ENCODE measurements at places on chromosomes 3 and 15.

DNA sequence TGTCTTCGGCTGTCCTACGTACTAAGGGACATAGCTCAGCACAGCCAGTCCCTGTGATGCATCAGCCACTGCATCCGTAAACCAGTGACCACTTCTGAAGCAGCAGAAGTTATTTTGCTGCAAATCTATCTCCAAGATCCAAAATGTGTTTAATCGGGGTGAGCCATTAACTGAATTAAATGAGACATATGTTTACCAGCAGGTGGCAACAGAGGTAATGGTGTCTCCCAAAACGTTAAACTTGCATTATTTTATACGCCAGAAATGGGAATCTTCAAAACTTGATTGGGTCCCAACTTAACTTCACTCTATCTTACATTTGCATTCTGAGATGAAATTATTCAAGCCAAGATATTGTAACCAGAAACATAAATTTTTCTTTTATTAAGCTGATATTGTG, 75.3 kb upstream of the BOC start:
- no peak for DNase-seq

- no peak for DNase-seq
These were observed 42.2 kb downstream of the ZBTB11 start for GRCh38 chr3:101634591-101635196.

DNA sequence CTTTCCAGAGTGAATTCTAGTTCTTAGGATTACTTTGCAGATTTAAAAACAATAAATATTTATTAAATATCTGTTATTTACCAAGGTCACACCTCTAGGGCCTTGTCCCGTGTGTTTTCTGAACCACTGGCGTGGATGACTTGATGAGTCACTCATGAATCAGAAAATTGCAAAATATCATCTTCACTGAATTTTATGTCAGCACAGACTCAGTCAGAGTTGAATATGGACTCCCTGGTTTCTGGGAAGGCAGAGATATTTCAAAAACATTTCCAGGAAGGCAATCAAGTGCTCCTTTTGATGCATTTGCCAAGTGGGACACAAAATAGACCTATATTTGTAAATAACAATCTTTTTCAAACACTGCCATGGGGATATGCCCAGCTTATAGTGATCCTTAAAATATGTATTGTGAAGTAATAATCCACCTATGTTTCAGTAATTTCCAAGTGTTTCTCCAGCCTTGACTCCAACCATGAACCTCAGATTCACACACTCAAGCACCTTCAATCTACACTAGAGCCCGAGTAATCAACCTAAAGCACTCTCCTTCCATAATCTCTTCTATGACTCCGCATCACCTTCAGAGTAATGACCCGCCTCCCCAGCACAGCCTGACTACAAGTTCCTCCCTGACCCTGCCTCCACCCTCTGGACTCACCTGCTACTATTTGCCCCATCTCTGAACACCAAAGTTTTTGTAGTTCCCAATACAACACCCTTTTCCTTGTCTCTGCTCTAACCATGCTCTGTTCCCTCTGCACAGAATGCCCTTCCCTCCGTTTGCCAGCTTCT, 24.3 kb downstream of the DPH3 start:
- DNase-seq = no peak

DNA sequence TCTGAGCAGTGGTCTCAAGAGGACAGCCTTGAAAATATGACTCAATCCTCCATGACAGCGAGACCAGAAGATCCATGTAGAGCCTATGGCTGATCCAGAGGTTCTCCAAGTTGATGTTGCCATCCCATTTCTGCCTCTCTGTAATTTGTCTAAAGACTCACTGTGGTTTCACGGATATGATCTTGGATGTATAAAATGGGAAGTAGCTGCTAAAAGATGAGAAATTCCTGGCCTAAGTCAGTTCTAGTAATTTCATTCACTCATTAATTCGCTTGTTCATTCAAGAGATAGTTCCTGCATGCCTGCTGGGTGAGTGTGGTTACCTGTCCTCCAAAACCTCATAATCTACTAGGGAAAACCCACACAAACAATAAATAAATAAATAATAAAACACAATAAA, 145.9 kb downstream of the TNIK start:
- DNase-seq = no peak

GRCh38 chr3:152518346-152518745, 249.6 kb downstream of the MBNL1 start:
- DNase-seq = no peak

DNA sequence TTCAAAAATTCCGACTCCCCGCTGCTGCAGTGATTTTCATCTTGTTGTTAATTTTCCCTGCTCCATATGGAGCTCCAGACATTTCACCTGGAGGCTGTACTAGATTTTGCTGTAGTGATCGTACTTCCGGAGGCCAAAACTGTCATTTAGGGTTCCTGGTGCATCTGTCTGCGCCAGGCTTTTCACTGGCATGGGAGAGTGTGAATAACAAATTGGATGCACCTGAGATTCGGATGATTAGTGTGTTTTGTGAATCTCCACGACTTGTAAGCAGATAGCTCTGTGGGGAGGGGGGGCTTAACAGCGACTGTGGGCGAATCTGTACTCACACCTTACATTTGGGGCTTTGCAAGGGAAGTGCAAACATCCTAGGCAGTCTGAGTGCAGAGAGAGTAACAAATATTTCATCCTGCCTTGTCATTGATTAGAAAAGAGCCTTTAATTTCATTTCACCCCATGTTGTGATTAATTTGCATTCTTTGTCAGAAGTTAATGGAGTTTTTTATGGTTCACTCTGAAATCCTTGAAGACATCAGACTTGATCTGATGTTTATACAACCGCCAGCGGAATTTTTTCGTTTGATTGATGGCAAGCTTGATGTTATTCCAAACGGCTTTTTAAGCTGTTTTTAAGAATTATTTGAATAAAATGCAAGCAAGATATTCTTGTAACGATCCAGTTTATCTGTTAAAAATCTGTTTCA, 92.5 kb upstream of the SKOR1 start:
- no peak for DNase-seq

DNA sequence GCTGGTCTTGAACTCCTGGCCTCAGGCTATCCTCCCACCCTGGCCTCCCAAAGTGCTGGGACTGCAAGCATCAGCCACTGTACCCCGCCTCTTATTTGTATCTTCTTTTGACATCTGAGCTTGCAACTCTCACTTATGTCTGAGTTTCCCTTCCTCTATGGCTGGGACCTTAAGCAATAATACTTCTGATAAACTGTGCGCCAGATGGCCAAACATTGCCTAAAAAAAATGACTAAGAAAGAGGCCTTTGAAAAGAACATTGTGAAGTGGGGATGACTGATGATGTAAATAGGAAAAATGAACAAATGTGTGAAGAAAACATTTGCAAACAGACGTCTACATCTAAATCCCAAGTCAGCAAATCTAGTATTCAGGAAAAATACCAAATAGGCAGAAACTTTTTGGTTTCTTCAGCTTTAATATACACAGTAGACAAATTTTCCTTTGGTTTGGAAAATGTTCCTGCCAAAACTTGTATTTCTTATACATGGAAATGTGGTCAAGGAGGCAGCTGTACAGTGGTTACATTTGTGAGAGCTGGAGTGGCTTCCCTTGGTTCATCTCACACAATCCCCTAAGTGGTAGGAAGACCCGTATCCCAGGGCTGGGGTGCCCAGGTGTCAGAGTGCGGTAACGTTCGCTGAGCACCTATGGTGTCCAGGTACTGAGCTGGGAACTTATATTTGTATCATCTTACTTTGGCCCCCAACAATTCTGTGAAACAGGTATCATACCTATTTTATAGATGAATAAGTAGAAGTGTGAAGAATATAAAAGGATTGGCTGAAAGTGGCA, 11.6 kb upstream of the TFRC start:
- DNase-seq = no peak

GRCh38 chr15:86231864-86232721, 152.4 kb downstream of the AGBL1 start:
- DNase-seq = no peak

- DNase-seq = no peak
These were observed 171.5 kb upstream of the NANOGP8 start for GRCh38 chr15:35256551-35256950.

GRCh38 chr3:56342475-56342874, 125.8 kb downstream of the ERC2 start:
- DNase-seq = no peak

GRCh38 chr15:33125894-33126537, 68.5 kb downstream of the FMN1 start:
- no peak for DNase-seq

DNA sequence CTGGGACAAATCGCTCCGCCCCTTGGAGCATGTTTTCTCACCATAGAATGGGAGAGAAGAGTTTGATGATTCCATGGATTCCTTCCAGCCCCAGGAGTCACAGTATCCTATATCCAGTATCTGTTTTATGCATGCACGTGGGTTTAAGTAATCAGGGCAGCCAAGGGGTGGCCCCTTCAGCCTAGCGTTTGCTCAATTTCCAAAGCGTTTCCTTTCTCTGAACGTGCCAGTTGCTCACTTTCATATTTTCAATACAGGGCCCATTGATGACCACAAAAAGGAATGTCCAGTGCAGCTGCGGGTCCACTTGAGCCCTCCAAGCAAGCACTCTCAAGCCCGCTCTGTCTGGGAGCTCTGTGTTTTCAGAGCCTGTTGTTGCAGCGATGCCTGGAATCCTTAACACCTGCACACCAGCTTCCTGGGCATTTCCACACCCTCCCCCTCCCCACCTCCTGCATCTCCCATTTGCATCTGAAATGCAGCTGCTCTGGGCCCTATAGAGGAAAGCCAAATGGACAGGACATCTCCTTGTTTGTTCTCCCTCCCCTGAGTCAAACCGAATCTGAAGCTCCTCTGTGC, 164.3 kb upstream of the LPP start:
- DNase-seq = no peak

- DNase-seq = peak; percentile 65
These were observed 656 bp downstream of the SLMAP start for GRCh38 chr3:57756528-57757401.

DNA sequence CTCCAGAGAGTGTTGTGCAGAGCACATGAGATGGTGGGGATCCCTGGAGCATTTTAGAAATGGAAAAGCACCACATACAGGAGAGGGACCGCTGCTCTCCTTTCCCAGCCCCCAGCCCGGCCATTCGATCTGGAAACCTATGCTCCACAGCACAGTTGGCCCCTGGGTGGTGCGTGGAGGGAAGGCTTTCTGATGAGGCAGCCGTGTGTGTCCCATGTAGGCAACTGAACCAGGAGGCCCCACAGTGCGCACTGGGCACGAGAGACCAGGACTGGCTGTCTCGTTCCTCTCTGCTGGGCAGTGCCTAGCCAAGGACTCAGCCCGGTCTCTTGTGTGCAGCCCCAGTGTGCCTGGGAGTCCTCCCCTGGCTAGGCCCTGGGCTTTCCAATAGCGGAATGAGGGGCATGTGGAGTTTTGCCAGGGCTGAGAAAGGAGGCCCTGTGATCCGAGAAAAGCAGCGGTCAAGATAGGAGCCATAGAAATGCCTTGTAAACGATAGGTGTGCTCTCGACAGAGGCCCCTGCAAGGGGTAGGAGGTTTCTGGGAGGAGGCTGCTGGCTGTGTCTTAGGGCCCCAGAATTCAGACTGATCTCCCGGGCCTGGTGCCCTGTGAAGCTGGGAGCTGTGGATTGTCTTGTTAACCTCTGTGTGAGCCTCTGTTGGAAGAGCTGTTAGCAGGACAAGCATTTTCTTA, 39.0 kb downstream of the CHDH start:
- no peak for DNase-seq

DNA sequence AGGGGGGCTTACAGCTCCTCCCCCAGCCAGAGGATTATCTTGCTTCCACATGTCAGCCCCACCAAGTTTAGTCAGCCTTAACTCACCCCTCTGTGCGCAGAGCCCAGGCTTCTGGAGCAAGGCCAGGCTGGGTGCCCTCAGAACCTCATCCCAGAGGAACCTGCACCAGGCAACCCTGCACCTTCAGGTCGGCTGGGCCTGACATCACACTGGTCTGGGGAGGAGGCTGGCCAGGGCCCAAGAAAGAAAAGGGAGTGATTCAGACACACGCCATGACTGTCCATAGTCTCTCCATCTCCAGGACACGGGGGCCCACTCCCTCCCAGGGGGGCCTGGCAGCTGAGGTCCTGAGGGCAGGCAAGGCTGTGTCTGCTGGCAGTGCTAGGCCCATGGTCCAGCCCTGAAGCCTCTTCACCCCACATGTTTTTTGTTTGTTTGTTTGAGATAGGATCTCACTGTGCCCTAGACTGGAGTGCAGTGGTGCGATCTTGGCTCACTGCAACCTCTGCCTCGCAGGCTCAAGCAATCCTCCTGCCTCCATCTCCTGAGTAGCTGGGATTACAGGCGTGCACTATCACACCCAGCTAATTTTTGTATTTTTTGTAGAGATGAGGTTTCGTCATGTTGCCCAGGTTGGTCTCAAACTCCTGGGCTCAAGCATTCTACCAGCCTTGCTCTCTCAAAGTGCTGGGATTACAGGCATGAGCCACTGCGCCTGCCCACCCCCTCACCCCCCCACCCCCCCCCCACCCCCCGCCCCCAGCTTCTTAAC, 11.1 kb downstream of the TNK2 start:
- no peak for DNase-seq

- no peak for DNase-seq
These were observed 271.0 kb upstream of the TBL1XR1 start for GRCh38 chr3:177468331-177468730.
